ENCODE measurements at places on chromosomes 5 and 9.
A peak's percentile ranks its signal among the peaks of the same experiment; 100 is the strongest.

DNA sequence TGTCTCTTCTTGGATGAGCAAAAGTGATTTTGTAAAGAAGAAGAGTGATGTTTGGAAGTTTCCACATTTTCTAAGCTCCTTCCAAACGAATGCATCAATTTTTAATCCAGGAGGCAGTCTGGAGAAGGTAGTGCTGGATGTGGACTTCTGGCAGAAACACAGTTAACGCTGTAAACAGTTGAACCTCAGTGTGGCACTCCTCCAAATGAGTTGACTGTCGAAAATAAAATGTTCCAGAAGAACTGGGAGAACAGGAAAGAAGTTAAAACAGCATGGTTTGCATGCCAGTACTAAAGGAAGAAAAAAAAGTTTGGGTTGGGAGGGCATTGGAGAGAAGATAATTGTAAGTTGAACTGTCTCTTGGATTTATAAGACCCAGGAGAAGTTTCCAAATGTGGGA lies 6.5 kb downstream of the ZNF462 start:
- DNase-seq, result no peak

DNA sequence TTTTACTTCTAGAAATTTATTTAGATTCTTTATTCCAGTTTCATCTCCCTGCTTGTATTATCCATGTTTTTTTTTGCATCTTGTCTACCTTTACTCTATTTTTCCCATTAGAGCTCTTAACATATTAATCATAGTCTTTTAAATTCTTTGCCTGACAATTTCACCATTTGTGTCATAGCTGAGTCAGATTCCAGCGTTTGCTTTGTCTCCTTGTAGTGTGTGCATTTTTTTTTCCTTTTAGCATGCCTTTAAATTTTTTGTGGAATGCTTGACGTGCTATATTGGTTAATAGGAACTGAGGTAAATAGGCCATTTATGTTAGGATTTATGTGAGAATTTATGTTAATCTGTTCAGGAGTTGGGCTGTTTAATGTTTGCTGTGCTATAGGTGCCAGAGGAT lies 41.8 kb upstream of the NFIL3 start:
- DNase-seq, result no peak

- DNase-seq, result no peak
Measured at GRCh38 chr9:129596541-129597331, 24.2 kb downstream of the C9orf50 start.

GRCh38 chr5:39092581-39093351 lies 18.6 kb upstream of the RICTOR start:
- no peak for DNase-seq

- no peak for DNase-seq
Measured at GRCh38 chr5:92580814-92581213, 1000.2 kb downstream of the NR2F1-AS1 start.

DNA sequence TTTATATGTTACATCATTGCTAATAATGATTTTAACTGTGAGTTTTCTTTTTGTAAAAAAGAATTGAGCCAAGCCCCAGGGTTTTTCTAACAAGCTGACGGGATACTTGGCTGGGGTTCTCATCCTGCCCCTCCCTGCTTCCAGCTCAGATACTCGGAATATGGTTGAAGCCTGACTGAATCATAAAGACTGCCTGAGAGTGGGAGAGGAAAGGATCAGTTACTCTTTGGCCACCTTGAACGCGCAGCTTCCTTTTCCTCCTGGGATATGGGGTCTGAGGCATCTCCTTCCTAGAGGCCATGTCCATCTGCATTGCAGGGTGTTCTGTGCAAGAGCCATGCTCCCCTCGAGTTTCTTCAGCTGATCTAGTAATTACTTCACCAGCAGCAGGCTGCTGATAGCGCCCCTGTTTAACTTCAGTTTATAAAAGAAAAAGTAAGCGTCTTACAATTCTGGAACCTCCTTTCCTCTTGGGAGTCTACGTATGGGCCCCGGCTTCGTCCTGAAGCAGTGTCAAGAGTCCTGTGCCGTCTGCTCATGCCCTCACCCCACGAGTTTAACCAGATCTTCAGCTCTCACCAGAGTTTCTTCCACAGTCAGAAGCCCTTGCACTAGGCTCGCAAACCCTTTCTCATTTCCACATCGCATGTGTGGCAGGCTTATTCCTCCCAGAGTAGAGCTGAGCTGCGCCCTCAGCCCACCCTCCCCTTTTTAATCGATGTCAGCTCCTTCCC lies 130.0 kb downstream of the MVB12B start:
- no peak for DNase-seq

DNA sequence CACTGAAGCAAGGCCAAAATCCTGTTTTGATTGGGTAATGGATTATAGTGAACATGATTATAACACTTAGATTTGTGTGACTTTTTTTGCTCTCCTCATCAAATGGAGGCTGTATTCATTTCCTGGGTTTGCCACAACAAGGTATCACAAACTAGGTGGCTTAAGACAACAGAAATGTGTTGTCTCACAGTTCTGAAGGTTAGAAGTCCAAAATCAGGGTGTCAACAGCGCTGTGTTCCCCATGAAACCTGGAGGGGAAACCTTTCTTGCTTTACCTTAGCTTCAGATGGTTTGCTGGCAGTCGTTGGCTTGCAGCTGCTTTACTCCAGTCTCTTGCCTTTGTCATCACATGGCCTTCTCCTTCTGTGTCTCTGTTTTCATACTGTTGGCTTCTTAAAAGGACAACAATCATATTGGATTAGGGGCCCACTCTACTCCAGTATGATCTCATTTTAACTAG lies 32.4 kb downstream of the CDC42SE2 start:
- no peak for DNase-seq

- DNase-seq, result peak; percentile 41
Measured at GRCh38 chr5:164335837-164336236, 830.4 kb downstream of the MAT2B start.

DNA sequence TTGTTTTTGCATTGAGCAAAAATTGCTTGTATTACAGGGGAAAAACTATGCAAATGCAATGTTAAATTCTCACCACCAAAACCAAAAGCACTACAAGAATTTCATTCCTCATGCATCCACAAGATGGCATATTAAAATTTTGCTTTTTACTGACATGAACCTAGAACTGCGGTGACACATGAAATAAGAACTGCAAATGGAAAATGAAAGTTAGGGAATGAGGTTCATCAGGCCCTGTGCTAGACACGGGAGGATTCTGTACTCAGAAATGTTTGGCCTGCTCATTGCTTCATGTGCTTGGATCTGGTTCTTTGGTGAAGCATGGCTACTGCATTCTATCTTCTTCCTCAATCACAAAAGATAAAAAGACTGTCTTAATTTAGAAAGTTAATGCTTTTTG lies 9.1 kb upstream of the RFK start:
- peak; percentile 92 for DNase-seq

DNA sequence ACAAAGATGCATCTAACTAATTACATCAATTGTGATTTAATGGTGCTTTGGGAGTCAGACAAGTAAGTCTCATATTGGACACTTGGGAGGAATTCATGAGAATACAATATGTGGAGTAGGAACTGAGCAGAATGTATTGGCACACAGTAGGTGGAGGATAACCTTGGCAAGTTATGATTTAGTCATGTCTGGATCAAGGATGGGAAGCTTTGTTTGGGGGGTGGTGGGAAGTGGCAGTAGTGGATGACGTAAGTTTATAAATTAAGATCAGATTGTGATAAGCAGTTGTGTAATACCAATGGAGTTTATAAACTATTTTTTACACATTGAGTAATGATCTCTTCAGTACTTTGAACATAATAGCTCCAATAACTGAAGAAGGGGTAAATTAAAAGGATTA lies 67.0 kb downstream of the SGCD start:
- no peak for DNase-seq

DNA sequence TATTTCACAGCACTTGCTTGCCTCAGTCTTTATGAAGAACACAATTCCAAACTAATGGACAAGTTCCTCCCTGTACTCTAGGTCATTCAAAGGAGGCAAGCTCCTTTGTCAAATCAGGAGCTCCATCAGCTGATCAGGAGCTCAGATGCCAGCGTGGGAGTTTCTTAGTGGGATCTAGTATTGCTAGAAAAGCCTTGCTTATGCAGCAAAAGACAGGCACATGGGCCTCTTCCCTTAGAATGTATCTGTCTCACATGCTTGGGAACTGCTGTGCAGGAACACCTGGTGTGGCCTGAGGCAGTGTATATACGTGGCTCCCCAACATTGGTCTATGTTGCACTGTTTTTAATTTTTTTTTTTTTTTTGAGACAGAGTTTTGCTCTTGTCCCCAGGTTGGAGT lies 21.4 kb upstream of the HAVCR1 start:
- no peak for DNase-seq

DNA sequence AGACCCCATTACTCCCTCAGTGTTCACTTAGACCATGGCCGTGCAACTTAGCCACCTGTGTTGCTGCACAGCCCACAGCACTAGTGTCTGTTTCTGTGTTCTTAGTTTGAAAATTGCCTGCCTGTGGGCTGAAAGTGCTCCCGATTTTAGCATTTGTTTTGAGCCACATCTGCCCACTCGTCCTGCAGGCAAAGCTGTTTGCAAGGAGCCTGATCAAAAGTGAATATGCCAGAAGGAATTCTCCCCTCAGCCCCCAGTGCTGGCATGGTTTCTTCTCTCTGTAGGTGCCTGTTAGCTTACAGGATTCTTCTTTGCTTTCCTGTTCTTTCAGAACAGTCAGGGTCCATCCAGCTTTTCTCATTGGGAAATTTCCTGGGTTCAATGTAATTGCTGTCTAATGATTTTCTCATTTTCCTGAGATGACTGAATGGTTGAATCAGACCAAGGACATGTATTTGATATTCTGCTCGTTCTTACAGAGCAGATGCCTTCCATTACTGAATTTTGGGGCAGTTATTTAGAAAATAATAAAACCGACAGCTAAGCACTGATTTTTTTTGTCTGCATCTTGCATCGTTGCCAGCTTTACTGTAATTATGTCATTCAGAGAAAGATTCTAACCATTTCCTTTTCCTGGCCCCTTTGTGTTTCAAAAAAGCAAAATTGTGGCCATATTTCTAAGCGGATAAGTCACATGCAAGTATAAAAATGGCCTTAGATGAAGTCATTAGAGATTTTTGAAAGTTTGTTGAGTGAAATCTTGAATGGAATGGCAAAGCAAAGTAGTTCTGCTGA lies 111.1 kb upstream of the CKMT2 start:
- no peak for DNase-seq

DNA sequence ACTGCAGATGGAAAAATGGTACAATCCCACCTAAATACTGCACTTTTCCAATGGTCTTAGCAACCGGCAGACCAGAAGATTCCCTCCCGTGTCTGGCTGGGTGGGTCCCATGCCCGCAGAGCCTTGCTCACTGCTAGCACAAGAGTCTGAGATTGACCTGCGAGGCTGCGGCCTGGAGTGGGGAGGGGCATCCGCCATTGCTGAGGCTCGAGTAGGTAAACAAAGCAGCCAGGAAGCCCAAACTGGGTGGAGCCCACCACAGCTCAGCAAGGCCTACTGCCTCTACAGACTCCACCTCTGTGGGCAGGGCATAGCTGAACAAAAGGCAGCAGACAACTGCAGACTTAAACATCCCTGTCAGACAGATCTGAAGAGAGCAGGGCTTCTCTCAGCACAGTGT lies 221.6 kb upstream of the CTNND2 start:
- DNase-seq, result no peak

DNA sequence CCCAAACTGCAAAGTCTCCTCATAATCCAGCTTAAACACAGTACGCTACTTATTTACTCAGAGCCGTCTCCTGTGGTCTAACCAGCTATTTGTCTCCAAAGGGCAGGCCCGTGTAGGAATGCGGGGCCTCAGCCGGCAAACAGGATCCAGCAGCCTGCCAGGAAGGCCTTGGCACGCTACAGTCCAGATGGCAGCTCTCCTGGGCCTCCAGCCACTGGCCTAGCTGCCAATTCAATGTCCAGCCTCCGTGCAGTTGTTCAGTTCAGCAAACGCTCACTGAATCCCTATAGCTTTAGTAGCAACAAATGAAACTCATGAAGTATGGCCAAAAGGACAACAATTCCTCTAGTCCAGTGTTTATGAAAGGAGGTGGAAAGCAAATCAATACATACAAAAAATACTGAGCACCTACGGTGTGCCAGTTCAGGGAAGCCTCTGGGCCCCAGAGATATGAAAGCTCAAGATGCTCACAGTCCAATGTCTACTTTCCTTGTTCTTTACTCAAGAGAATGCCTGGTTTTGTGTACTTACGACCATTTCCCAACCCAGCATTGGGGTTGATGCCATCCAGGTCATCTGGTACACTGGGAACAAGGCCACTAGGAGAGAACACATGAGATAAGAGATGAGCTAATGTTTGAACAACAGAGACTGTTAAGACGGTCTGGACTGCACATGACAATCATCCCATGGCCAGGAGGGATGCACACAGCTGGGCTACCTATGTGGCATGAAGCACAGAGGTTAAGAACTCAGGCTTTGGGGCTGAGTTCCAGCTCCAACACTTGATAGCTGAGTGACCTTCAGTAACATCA lies 8.3 kb downstream of the CDK5RAP2 start:
- DNase-seq, result no peak

- DNase-seq, result no peak
Measured at GRCh38 chr5:143682929-143683386, 129.0 kb upstream of the HMHB1 start.

GRCh38 chr9:80320916-80321315 lies 749.2 kb downstream of the TLE4 start:
- DNase-seq, result no peak

- no peak for DNase-seq
Measured at GRCh38 chr9:26406676-26407075, 485.9 kb downstream of the CAAP1 start.

GRCh38 chr5:132979367-132979940 lies 16.0 kb upstream of the AFF4 start:
- DNase-seq, result peak; percentile 38

DNA sequence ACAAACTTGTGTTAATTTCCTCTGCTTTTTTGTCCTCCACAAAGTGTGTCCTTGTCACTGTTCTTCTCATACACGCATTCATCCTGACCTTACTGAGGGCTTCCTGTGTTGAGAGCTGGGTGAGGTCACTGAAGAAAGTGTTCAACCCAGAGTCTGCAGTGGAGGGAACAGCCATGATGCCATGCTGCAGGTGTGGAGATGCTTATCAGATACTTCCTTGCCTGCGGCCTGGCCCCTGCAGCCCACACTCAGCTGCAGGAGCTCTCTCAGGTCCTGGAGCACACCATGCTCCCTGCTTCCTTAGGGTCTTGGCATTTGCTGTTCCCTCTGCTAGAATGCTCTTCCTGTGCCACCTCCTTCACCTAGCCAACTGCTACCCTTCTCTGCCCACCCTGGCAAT lies 108.1 kb upstream of the SPRY4 start:
- no peak for DNase-seq

- no peak for DNase-seq
Measured at GRCh38 chr5:176203086-176203485, 35.1 kb upstream of the SIMC1 start.

- no peak for DNase-seq
Measured at GRCh38 chr5:150057511-150057910, 28.8 kb downstream of the CSF1R start.

GRCh38 chr5:133830911-133831310 lies 137.5 kb downstream of the C5orf15 start:
- DNase-seq, result no peak

- peak; percentile 16 for DNase-seq
Measured at GRCh38 chr9:27565696-27566095, 7.6 kb downstream of the C9orf72 start.
